ENCODE measurements at places on chromosomes 13 and 19.

- DNase-seq = peak; percentile 92
These were observed 10.8 kb downstream of the FOSB start for GRCh38 chr19:45478454-45479238.

DNA sequence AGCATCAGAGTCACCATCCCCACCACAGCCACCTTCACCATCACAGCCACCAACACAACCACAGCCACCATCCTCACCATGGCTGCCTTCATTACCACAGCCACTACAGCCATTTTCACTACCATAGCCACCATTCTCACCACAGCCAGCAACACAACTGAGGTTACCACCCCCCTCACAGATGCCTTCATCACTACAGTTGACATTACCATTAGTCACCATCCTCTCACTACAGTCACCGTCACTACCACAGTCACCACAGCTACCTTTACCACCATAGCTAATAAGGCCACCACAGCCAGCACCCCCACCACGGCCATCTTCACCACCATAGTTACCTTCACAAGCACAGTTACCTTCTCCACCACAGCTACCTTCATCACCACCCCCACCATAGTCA is 269.6 kb downstream of the DNAJC15 start:
- no peak for DNase-seq

DNA sequence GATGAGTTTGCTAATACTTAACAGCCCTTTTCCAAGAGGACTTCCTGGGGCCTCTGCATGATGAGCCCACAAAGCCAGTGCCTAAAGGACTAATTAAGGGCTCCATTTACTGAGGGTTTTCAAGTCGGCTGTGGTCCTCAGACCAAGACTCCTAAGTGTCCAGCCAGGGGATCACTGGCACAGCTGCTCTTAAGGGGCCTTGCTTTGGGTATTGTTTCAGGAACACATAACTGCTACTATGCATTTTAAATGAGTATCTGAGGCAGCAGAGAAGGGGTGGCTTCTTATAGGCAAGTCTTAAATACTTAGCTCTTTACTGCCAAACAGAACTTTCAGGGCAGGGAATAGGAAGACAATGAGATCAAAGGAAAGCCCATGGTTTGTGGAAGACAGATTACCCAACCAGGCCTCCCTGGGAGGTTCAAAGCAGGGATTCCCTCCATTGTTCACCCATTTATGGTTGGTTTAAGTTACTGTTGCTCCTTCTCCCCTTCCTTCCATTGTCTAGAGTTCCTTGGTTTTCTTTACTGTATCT is 61.9 kb downstream of the TNFRSF19 start:
- no peak for DNase-seq

DNA sequence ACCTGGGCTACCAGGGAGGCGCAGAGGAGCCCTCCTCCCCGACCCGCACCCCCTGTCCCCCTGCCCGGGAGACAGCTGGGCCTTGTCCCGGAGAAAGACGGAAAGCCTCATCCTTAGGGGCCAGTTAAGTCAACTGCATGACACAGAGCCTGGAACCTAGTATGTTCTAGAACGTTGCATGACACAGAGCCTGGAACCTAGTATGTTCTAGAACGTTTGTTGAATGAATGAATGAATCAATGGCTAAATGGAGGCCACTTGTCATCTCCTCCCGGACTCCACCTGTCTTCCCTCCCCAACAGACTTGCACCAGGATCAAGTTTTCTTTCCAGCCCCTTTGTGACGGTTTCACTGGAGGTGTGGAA is 706 bp downstream of the SERP2 start:
- DNase-seq = no peak

GRCh38 chr13:64332048-64332447 is 2898.1 kb downstream of the PCDH9 start:
- DNase-seq = no peak

GRCh38 chr19:45164577-45165335 is 4.0 kb upstream of the NKPD1 start:
- DNase-seq = peak; percentile 44

DNA sequence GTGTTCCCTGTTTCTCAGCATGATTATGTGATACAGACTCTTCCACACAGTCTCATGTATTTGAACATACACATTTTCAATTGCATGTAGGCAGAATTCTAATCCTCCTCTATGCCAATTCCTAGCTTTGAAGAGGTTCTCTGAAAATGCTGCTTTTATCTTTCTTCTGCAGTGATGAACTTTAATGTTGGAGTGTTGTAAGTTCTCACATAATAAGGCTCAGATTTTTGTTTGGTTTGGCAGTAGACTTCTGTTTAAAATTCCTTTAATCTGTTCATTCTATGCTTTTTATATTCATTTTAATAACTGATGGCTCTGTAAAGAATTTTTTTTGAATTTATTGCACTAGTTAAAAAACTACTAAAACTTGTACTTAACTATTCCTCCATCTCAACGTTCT is 225.8 kb downstream of the GGACT start:
- no peak for DNase-seq

DNA sequence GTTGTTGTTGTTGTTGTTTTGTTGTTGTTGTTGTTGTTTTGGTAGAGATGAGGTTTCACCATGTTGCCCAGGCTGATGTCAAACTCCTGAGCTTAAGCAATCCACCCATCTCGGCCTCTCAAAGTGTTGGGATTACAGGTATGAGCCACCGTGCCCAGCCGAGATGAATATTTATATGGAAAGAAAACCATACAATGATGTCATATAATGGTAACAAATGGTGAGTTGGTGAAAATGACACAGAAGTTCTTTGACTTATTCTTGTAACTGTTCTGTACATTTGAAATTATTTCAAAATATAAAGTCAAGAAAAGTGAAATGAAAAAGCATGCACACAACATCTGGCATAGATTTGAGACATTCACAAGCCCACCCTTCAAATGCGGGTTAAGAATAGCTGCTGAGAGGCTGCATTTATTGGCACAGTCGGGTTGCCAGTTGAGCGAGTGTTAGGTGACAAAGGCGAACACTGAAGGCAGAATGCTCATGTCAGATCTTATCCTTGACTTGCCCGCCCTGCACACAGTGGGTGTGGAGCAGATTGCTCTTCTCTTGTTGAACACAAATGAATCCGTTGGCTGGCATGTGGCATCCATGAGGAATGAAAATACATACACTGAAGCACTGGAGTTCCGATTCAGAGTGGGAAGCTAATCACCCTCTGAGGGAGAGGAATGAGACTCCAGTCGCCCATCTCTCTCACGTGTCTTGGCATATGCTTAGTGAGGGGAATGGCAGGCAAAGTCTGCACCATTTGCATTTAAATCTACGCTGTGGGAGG is 15.8 kb upstream of the UBE2S start:
- no peak for DNase-seq

DNA sequence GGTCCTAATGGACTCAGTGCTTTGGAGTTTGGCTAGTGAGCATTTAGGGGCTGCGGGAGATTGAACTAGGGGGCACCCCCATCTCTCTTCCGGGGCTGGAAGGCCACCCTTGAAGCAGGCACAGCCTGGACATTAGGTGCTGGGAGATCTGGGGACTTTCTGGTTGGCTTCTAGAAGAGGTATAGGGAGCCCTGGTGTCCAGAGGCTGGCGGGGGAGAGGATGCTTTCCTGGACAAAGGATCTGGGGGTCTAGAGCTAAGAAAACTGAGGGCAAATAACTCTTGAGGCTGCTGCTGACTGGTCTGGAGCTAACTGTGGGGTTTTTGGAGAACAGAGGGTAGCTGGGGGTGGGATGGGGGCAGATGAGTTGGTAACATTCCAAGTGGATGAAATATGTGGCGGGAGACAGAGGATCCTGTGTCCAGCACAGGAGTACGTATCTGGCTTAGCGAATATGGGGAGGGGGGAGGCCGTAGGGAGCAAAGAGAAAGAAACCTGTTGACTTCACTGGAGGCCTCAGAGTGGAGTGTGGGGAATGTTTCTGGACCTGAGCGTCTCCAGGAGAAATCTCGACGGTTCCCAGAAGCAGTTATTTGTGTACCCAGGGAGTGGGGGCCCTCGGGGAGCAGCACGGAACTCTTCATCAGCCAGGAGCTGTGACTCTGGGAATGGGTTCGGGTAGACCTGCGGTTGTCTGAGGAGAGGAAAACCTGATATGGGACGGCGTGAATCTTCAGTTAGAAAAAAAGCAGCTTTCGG is 1.4 kb downstream of the HNRNPUL1 start:
- DNase-seq = no peak

- DNase-seq = no peak
These were observed 34.8 kb downstream of the SLAIN1 start for GRCh38 chr13:77732287-77732686.

DNA sequence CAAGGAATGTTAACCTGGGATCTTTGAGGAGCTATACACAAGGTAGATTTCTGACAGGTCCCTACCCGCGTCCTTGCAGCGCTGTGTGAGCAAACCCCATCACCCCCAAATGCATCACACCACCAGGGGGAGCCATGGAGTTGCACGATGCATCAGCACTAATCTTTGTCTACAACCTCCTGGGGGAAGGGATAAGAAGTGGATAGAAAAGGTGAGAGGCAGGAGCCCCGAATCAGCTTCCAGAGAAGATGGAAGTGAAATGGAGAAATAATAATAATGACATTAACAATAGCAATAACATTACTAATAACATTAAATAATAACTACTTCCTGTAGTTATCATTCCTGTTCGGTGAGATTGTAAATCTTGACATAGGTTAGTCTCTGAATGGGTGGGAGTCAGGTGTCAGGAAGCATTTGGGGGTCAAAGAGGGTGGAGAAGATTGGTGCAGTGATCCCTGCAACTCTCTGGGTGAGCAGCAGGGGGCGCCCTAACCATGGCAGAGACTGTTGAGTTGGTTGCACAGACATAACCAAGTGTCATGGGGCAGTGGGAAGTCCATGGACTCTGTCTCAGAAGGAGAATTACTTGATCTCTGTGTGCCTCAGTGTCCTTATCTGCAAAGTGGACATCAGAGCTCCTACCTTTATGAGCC is 16.5 kb downstream of the SIGLEC7 start:
- peak; percentile 29 for DNase-seq

- no peak for DNase-seq
These were observed 44.0 kb downstream of the ATP11A start for GRCh38 chr13:112733661-112734379.

GRCh38 chr19:50330365-50331078 is 1.3 kb upstream of the KCNC3 start:
- peak; percentile 40 for DNase-seq

DNA sequence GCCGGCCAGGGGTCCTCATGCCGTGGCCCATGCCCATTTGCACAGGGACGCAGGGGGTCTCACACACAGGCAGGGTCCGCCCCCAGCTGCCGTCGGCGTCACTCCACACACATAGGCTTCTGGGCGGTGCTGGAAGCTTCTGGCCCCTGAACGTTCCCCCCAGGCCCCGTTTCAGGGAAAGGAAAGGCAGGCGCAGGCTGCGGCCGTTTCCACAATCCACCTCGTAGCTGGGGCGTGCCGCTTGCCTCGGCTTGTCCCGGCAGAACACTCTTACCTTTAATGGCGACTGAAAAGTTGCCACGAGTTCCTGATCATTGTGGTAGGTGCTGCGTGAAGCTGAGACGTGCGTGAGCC is 53.4 kb downstream of the MCF2L start:
- DNase-seq = no peak

GRCh38 chr13:43031881-43032280 is 8.5 kb downstream of the DNAJC15 start:
- no peak for DNase-seq

DNA sequence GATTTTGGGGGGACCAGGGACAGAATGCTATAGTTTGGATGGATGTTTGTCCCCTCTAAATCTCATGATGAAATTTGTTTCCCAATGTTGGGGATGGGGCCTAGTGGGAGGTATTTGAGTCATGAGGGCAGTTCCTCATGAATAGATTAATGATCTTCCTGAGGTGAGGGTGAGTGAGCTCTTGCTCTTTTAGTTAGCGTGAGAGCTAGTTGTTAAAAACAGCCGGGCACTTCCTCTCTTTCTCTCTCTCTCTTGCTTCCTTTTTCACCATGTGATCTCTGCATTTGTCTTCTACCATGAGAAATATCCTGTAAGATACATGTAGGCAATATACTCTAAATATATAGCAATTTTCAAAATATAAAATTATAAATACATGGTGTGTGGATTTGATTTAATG is 290.8 kb upstream of the PCDH9 start:
- no peak for DNase-seq

- DNase-seq = no peak
These were observed 33.8 kb upstream of the GTF2F2 start for GRCh38 chr13:45086484-45086883.

DNA sequence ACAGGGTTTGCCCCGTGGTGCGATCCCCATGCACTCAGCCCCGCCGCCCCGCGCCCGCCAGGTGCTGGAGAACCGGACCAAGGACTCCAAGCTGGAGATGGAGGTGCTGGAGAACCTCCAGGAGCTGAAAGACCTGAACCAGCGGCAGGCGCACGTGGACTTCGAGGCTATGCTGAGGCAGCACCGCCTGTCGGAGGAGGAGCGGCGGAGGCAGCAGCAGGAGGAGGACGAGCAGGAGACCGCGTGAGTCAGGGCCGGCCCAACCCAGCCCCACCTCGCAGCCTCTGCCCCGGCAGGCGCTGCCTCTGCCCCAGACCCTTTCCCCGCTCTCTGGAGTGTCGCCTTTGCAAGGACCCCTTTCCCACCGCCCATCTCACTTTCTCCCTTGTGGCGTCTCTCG is 11.3 kb downstream of the YJU2 start:
- no peak for DNase-seq

DNA sequence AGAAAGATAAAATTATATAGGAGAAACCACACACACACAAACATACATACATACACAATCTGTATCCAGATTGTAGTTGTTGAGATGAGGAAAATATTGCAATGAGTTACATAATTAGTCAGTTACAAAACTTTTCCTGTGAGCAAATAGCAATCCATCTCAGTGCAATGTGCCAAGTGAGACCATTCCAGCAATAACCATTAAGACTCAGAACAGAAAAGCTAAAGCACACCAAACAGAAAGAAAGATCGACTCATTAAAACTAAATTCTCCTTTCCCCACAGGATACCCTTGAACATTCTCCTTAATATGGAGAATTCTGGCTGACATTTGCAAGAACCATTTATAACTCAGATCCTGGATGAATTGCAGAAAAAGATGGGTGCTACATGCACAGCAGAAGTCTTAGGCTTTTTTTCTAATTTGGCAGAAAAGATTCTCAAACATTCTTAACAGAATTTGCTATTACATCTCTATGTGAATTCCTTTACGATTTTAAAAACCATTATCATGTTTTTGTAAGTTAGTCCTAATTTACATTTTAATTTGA is 1341.2 kb upstream of the SPRY2 start:
- DNase-seq = no peak

GRCh38 chr19:38183251-38183897 is 40.6 kb downstream of the DPF1 start:
- no peak for DNase-seq

- no peak for DNase-seq
These were observed 293.9 kb upstream of the HTR2A start for GRCh38 chr13:47190696-47191305.

All from GF-D8 (cell line).